ENCODE measurements at places on chromosomes 7 and 10.

- no peak for DNase-seq
Measured at GRCh38 chr7:136293272-136293671, 316.1 kb upstream of the MTPN start.

DNA sequence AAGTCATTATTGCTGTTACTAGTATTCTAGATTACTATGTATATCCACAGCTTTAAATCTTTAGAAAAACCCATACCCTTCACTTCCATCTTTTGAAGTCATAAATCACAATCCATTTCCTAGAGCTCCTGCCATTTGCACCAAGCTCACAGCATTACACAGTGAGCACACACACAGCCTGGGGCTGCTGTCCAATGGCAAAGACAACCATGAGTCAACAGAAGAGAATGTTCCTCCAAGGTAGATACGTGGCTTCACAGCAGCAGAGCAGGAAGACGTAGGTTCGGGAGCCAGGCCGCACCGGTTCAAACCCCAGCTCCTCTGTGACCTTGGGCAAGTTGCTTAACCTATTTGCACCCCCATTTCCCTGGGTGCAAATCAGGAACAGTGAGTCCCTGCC lies 234.6 kb downstream of the DIP2C start:
- peak; percentile 65 for DNase-seq

- DNase-seq: no peak
Measured at GRCh38 chr10:19791032-19791431, 25.2 kb upstream of the PLXDC2 start.

DNA sequence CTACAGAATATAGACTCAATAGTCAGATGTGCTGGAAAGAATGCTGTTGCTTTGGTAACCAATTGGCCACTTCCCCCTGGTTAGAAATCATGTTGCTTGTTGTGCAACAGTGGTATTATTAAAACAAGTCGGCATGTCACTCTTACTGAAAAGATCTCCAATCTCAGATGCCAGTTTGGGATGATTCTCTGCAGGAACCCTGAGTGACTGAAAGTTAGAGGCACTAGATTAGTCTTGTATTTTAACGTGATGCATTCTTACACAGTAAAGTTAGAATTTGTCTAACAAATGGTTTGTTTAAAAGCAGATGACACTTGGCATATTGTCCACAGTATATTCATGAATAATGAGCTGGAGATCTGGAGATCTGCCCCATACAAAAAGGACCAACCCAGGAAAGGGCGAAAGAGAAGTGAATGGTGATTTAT lies 287.6 kb downstream of the TWIST1 start:
- peak; percentile 15 for DNase-seq

DNA sequence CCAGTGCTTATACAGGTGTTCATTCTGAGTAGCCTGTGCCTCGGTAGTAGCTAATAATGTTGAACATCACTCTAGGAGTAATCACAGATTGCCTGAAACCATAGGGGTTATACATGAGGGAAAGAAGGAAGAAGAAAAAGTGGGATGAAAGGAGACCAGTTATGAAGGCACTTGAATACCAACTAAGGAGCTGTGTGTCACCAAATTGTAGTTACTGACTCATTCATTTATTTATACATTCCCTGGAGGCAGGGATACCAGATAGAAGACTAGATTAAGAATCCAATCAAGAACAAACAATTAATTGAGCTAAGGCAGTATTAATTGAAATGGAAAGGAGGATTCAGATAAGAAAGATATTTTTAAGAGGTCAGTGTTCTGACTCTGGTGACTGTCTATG lies 129.6 kb upstream of the PRPS1L1 start:
- DNase-seq: no peak

DNA sequence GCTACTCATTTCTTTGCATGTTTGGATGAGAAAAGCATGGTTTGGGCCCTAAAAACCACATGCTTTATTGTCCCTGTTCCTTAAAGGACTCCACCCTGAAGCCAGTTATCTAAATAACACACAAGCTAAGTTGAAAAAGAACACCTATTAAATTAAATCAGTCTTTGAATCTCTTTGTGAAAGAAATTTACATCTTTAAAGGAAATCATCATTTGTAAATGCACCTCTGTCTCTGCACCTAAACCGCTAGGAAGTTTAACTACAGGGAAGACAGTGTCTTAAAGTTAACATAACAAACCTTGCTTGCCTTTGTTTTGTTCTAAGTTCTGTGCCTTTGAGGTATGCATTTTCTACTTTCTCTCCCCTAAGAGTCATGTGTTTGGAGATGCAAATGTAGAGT lies 52.6 kb downstream of the HTR7 start:
- DNase-seq: no peak

- no peak for DNase-seq
Measured at GRCh38 chr10:59757966-59758365, 4.7 kb upstream of the MRLN start.

DNA sequence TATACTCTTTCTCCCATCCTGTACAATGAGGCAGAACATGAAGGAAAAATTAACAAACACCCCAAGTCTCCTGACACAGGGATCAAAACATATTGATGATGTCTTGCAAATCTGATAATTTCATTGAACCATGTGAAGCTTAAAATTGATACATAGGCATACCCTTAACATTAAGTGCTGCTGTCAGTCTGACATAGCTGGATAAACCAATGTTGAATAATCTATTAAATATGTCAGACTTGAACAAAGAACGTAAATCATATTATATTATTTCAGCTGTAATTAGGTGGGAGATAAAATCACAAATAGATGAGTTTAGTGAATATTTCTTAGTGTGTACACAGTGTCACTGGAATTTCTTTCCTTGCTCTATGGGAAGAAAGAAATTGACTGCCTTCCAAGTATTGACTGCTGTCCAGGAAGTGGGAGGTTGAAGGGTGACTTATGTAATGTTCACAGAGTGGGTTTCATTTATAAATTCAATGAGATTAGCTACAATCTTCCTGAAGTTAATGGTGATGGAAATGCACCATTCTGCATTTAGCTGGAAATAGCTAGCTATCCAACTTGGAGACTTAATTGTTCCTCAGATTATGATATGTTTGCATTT lies 170.8 kb downstream of the AUTS2 start:
- peak; percentile 83 for DNase-seq

- DNase-seq: no peak
Measured at GRCh38 chr10:87661861-87662785, 2.4 kb downstream of the PAPSS2 start.

DNA sequence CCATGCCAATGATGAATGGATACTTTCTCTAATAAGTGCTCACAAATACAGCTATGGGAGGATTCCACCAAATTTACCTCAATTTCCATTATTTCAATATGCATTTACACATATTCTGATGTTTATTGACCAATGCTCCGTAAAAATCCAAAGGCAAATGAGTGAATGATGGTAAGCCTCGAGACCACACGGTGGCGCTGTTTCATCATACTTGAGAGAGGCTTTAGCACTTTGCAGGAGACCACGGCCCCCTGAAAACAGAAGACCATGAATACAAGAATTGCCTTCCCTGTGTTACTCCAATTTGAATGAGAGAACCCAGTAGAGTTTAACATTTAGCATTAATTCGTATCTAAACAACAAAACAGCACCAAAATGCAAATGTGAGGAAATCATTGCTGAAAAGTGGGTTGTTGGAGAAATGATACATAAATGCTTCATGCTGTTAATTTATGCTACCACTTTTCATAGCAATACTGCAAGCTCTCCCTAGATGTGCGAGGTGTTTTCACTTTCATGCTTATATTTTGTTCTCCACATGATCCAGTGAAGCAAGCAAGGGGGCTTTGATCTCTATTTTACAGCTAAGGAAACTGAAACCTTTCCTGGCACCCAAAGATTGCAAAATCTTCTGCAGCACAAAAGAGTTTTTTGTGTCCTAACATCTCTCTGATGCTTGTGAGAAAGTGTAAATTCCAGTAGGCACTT lies 35.4 kb downstream of the TRIL start:
- DNase-seq: peak; percentile 95

- no peak for DNase-seq
Measured at GRCh38 chr10:55146032-55146431, 345.0 kb upstream of the PCDH15 start.

GRCh38 chr7:112238852-112239610 lies 32.5 kb downstream of the ZNF277 start:
- peak; percentile 16 for DNase-seq

DNA sequence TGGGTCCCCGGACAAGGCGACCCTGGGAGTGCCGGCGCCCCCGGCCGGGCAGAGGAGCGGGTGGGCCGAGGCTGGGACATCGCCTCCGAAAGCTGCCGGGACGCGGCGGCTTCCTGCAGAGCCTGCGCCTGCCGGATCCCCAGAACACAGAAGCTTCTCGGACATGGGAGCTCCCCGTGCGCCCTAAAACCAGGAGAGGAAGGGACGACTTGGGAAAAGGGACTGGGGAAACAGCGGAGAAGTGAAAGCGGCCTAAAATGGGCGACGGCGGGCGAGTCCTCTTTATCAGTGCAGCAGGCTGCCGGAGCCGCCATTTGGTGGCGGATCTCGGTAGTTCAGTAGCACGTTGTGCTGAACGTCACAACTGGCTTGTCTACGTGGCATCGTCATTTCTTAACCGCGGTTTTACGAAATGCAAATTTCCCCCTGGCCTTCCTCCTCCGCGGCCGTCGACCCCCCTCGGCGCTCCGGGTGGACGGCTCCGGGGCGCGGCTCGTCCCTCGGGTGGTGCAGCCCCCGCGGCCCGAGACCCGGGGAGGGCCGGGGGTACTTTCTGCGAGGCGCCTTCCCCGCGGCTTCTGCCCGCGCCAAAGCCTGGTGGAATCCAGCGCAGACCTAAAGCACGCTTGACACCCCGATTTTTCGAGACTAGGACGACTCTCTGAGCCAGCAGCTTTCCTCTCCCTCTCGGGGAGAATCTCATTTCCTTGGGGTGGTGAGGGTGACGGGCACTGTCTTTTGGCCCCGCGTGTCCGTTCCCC lies 9.9 kb upstream of the SPAG6 start:
- DNase-seq: no peak

GRCh38 chr10:69214666-69215131 lies 5.4 kb upstream of the HKDC1 start:
- DNase-seq: no peak

DNA sequence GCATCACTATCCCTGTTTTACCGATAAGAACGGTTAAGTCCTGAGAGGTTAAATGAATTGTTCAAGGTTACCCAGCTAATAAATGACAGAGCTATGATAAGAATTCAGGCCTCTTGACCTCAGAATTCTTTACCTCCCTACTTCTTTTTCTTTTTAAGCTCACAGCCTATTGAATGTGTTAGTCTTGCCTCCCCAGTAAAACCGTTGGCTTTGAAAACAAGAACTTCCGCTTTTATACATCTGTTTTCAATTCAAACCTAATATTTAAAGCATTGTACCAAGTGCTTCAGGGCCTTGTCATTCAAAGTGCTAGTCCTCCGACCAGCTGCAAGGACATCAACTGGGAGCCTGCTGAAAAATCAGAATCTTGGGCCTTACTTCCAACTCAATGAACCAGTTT lies 15.6 kb downstream of the SEC31B start:
- DNase-seq: no peak

GRCh38 chr7:16129431-16130110 lies 291.8 kb downstream of the CRPPA start:
- DNase-seq: no peak

DNA sequence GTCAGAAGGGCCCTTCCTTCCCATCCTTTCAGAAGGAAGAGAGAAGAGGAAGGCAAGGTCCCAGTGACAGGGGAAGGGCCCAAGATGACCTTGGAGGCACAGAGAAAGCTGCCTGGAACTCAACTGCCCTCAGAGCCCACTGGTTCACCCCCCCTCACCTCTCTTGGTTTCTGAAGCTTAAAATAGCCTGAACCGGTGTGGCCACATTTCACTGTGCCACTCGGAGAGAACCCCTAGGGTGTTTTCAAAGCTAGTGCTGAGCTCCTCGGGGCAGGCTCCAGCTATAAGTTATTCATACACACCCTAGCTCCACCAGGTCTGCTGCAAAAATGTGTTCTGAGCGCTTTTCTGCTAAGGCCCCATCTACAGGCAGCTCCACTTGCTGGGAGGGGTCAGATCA lies 60.9 kb upstream of the ADRB1 start:
- no peak for DNase-seq

- peak; percentile 79 for DNase-seq
Measured at GRCh38 chr10:101829561-101830315, 11.5 kb upstream of the OGA start.

- no peak for DNase-seq
Measured at GRCh38 chr10:127451628-127452027, 97.5 kb upstream of the NPS start.

DNA sequence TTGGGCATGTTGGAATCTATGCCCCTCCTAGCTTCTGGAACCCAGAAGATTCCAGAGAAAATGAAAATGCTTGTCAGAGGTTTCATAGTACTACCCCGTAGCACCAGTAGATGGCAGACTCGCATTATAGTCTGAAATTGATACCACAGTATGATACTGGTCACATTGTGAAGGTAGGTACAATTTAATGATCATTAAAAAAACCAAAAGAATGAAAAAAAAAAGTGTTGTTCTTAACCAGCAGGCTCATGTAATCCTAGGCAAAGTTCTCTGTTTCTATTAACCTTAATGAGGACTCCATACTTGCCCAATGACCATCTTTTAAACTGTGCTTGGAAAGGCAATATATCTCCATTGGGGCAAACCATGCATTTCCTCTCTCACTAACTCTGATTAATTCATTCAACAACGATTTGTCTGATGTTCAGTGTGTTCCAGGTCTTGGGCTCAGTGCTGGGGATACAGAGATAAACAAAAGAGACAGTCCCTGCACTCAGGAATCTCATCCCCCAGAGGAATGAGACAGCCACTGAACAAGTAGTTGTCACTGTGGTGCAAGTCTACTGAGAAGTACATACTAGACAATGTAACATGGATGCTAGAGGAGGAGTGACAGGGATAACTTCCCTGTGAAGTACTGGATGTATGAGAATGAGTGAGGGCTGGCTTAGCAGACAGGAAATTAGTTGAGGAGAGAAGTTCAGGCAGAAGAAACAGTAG lies 223.5 kb upstream of the PHYHIPL start:
- peak; percentile 64 for DNase-seq

GRCh38 chr10:102796407-102797176 lies 40.6 kb downstream of the CYP17A1 start:
- DNase-seq: no peak

GRCh38 chr10:120131183-120131582 lies 238.7 kb downstream of the SEC23IP start:
- DNase-seq: no peak

- no peak for DNase-seq
Measured at GRCh38 chr10:130215931-130216231, 79.7 kb downstream of the GLRX3 start.

DNA sequence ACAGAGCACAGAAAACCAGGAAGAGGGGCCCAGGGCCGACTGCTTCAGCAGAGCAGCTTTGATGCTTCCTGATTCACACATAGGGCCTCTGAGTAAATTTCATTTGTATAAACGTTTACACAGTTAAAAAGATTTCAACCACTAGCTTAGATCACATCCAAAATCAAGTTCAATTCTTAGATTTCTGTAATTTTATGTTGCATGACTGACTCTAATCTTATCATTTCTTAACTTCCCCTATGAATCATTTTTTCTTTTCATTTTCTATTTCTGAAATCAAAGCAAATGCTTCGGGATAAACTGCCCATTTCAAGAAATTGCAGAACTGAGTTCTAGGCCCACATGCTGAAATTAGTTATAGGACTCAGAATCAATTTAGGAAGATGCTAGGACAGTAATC lies 224.7 kb downstream of the INHBA start:
- no peak for DNase-seq

GRCh38 chr10:69172241-69172982 lies 7.6 kb upstream of the SUPV3L1 start:
- no peak for DNase-seq

- DNase-seq: no peak
Measured at GRCh38 chr7:131038153-131038552, 289.5 kb upstream of the MKLN1 start.
